ENCODE measurements at places on chromosomes 6 and 20.

DNA sequence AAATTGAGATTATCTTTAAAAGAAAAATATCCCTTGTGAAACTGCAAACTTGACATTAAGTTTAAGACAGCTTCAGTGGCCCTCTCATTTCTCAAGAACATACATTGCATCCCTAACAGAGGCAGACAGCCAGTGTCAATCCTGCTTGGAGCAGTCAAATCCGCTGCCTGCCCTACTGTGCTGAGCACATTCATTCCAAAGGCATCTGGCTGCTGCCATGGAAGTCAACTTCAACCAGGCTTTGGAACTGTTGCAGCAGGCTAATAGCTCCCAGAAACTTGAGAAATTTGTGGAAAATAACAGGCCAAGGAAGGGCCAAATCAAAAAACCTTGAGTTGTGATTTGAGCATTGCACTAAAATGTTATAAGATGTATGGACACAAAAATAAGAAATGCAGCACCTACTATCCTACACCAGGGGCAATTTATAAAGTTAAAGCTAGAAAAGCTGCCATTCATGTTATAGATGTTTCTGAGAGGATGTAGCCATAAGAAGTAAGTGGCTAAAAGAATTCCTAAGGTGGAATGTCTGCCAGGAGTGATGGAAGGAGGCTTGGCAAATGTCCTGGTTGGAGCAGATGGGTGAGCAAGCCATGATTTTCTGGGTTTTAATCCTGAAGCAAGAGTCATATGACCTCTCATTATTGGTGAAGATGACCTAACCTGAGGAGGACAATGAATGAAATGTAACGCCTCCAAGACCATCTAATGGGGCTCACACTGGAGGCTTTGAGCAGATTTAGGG lies 31.4 kb upstream of the HAO1 start:
- DNase-seq, result no peak

DNA sequence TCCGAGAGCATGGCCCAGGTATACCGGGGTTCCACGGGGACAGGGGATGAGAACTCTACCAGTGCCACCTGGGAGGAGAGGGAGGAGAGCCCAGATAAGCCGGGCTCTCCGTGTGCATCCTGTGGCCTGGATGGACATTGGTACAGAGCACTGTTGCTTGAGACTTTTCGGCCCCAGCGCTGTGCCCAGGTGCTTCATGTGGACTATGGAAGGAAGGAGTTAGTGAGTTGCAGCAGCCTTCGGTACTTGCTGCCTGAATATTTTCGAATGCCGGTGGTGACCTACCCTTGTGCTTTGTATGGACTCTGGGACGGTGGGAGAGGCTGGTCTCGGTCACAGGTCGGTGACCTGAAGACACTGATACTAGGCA lies 1.3 kb downstream of the TDRD6 start:
- no peak for DNase-seq

- DNase-seq, result no peak
These were observed 567.4 kb downstream of the COL12A1 start for GRCh38 chr6:74638412-74638811.

GRCh38 chr6:25882051-25882496 lies 8.0 kb upstream of the SLC17A3 start:
- peak; percentile 15 for DNase-seq

- DNase-seq, result no peak
These were observed 33.9 kb upstream of the ZBTB24 start for GRCh38 chr6:109516929-109517328.

DNA sequence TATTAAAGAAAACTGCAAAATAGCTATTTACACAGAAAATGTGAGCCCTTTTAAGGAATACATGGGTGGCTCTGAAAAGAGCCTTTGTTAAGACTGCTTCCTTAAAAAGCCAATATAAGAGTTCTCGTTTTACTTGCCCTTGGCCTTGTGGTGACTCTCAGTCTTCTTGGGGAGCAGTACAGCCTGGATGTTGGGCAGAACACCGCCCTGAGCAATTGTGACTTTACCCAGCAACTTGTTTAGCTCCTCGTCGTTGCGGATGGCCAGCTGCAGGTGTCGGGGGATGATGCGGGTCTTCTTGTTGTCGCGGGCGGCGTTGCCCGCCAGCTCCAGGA lies 111.5 kb downstream of the HFE start:
- no peak for DNase-seq

DNA sequence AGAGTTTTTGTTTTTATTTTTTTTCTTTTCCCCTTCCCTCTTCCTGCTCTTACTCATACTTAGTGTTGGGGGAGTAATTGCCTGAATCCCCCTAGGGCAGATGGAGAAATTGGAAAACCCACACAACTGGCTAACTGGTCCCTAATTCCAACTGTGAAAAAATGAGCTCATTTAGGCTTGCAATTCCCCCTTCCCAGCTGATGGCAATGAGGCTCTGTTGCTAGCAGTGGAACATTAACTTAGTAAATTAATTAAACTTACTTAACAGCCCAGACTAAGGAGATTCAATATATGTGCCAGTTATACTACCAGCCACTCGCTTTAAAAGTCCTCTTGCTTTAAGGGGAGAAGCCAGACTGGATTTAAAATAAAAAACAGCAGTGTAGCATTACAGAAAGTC lies 76.6 kb downstream of the PKHD1 start:
- no peak for DNase-seq

DNA sequence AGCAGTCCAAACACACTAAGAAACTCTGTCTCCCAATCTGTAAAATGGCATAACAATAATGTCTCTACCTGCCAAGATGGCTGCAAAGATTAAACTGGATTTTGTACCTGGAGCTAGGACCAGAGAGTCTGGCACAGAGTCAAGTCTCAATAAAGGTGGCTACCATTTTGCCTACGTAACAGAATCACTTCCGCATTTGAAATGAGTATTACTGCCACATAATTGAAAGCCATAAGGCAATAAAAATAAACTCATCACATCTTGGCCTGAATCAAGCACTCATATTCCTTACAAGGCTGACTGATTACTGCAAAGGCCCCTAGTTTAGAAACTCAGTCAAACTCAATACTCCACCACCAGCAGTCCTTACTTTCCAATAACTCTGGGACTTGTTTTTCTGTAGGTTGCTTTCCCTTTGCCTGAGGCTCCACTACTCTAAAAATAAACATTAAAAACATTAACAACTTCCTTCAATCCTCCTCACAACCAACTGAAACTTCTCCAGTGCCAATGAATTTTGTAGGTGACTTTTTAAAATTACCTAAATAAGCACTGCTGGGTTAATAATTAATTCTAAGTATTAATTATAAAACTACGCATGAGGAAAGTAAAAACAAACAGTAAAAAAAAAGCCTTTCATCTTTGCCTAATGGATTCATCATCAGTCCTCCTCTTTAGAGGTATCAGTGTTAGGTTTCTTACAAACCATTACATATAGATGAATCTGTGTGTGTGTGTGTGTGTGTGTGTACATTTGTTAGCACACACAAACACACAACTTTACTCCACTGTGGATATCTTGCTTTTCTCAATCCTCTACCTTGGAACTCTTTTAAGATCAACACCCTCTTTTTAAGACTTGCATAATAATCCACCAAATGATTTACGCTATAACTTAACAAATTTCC lies 3.7 kb downstream of the KIF16B start:
- no peak for DNase-seq

DNA sequence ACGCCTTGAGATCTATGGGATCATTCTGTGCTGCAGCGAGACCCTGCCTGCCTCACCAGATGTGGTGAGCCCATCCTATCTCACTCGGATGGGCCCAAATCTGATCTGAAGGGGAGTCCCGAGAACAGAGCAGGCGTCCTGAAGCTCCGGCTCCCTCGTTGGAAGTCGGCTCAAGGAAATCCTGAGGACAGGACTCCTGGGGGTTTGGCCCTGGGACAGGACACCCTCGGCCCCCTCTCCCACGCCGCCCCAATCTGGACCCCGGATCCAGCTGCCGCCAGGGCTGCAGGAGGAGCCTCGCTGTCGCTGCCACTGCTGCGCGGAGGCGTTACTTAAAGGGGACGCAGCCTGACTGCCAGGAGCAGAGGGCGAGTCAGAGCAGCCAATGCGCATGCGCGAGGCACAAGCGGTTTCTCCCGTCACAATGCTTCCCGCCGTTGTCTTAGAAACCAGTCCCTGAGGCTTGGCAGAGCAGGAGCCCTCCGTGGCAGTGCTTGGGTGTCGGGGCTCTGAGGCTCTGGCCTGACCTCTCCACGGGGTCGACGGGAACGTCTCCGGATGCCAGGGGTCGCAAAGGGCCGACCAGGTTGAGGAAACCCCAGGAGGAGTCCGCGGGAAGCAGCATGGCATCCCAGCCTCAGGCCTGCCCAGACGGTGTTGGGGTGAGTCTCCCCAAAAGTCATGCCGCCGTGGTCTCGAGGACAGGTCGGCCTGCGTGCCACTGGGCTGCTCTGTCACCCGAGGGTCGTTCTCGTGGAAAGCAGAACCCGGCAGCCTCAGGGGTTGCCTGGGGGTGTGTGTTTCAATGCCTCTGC lies 1567.8 kb upstream of the DEFB115 start:
- DNase-seq, result no peak

DNA sequence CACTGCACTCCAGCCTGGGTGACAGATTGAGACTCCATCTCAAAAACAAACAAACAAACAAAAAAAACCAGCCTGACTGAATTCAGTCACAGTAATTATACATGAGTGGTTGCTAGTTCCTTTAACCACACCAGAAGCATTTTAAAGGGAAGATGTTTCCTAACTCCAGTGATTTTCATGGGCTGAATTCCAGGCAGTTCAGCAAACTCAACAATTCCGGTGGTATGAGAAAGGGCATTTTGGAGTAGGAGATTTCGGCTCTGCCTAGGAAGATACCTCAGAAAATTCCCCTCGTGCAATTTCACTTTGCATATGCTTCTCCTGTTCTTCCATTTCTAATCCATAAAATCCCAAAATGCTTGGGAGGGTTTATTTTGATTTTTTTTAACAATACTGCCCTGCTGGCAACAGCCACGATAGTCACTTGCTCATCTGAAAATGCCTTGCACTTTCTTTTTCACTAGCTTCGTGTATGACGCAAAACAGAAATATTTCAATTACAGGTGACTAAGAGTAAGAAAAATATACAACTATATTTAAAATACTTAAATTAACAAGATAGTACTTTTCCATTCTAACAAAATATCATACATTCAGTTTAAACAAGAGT lies 48.3 kb upstream of the IPCEF1 start:
- DNase-seq, result no peak

DNA sequence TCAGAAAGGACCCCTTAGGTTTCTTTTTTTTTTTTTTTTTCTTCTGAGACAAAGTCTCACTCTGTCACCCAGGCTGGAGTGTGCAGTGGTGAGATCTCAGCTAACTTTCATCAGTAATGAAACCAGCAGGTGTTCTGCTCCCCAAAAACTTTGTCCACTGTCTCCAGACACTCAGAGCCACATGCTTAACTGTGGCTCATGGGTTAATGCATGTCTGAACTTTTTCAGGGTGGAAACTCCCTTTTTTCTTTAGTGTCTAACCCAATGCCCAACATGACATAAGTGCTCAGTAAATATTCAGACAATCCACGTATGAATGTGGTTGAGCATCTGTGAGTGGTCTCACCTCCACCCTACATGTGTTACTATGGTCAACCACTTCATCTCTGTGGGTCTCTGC lies 45.4 kb downstream of the MYB start:
- DNase-seq, result no peak

All from stimulated activated naive CD8-positive, alpha-beta T cell treated with anti-CD3 and anti-CD28 coated beads, Interleukin-15, Interleukin-2, amounts not matched to agents 100 U/mL and 50 U/mL, for 24 hours (primary cell).